ENCODE measurements at places on chromosomes 3 and 15. TPM values are rescaled to one million over a fixed set of nuclear protein-coding genes. Genes with fewer than 3 reads are reported as not detected.

DNA sequence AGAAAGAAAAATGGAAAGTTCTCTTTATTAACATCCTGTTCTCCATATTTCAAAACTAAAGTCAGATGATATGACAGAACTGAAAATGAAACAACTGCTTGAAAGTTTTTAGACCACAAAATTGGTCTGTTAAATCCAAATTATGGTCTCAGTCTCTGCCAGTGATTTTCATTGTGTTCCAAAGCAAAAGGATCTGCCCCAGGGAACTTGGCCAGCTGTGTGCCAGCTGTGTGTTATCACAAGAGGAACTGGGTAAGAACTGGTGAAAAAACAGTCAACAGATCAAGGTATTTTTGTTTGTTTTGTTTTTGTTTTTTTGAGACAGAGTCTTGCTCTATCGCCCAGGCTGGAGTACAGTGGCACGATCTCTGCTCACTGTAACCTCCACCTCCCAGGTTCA, 323.3 kb downstream of the CTNNB1 start:
- no peak overlapping the region for H3K27ac ChIP-seq
- no peak overlapping the region for H3K4me3 ChIP-seq
- H3K4me1 ChIP-seq = no peaks in the 10 kb centered on the region
- DNase-seq = no peak
- no peaks in the 10 kb centered on the region for H3K27me3 ChIP-seq

DNA sequence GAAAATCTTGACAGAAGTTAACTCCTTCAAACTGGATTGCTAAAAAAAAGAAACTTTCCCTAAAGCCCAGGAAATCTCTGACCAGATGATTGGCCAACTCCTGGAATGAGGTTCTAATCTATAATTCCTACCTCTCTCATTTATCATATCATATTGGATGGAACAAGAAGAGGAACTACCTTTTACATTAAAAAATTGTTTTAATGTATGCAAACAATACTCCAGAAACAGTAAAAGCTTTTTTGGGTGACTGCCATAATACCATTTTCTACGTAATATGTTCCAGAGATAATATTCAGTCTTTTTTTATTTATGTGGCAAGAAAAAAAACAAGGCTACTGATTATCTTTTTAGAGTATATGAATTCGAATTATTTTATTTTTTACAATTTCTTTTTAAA, 204.4 kb downstream of the TUSC7 start:
- DNase-seq = no peak
- H3K4me3 ChIP-seq = no peak overlapping the region
- no peak overlapping the region for H3K27ac ChIP-seq
- no peaks in the 10 kb centered on the region for H3K4me1 ChIP-seq

DNA sequence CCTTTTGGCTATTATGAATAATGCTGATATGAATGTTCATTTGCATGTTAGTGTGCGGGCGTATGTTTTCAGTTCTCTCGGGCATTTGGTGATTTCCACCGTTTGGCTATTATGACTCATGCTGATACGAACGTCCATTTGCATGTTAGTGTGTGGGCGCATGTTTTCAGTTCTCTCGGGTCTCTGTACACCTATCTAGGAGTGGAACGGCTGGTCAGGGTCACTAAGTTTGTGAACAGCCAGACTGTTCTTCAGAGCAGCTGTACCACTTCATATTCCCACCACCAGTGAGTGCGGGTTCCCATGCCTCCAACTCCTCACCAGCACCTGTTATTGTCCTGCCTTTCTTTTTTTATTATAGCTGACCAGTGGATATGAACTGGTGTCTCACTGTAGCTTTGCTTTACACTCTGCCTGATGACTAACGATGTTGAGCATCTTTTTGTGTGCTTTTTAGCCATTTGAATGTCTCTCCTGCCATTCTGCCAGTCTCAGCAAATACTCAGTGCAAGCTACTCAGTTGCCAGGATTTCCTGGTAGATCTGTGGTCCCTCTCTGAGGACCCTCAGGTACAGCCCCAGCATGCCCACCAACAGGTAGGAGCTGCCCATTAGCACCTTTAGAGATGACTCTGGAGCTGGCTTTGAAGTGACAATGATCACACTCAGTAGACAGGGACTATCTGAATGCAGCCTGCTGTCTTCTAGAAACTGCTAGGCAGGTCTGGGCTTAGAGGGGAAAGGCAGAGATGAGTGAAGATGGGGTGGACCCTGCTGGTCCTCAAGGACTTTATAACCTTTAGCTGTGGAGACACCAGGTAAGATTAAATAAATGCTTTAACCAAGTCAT, 141.1 kb downstream of the XXYLT1 start:
- H3K27ac ChIP-seq = no peak overlapping the region
- no peaks in the 10 kb centered on the region for H3K4me1 ChIP-seq
- DNase-seq = no peak
- no peaks in the 10 kb centered on the region for H3K27me3 ChIP-seq

DNA sequence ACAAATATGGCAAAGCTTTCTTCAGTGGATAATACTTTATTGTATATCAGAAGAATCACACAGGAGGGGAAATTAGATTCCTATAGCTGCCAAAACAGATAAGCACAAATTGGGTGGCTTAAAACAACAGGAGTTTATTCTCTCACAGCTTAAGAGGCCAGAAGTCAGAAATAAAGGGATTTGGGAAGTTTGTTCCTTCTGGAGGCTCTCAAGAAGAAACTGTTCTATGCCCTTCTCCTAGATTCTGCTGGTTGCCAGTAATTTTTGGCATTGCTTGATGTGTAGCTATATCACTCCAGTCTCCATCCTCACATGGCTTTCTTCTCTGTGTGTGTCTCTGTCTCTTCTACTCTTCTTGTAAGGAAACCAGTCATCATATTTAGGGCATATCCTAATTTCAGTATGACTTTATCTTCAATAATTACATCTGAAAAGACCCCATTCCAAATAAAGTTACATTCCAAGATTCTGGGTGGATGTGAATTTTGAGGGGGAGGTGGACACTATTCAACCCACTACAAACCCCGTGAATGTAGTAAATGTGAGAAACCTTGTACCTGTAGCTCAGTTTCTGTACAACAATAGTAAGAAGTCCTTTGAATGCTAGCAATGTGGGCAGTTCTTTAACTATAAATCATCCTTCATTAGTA, 22.2 kb upstream of the WNT7A start:
- H3K4me3 ChIP-seq = no peak overlapping the region
- H3K27ac ChIP-seq = no peak overlapping the region
- DNase-seq = no peak
- no peaks in the 10 kb centered on the region for H3K4me1 ChIP-seq
- no peaks in the 10 kb centered on the region for H3K27me3 ChIP-seq

DNA sequence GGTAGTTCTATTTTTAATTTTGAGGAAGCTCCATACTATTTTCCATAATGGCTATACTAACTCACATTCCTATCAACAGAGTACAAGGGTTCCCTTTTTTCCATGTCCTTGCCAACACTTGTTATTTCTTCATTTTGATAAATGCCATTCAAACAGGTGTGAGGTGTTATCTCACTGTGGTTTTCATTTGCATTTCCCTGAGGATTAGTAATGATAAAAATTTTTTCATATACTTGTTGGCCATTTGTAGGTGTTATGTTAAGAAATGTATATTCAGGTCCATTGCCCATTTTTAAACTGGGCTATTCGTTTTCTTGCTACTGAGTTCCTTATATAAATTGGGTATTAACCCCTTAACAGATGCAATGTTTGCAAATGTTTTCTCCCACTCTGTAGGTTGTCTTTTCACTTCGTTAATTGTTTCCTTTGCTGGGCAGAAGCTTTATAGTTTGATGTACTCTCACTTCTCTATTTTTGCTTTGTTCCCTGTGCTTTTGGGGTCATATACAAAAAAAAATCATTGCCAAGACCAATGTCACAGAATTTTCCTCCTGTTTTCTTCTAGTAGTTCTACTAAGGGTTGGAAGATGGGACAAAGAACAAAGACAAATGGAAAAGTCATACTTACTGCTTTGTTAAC, 11.0 kb upstream of the VPS39 start:
- no peaks in the 10 kb centered on the region for H3K27me3 ChIP-seq
- no peak for DNase-seq
- no peaks in the 10 kb centered on the region for H3K4me1 ChIP-seq
- no peak overlapping the region for H3K4me3 ChIP-seq
- H3K27ac ChIP-seq = no peak overlapping the region
- H3K36me3 ChIP-seq = peaks cover 29% of the 10 kb centered on the region

The AADACL2 gene
- not detected for total RNA-seq

DNA sequence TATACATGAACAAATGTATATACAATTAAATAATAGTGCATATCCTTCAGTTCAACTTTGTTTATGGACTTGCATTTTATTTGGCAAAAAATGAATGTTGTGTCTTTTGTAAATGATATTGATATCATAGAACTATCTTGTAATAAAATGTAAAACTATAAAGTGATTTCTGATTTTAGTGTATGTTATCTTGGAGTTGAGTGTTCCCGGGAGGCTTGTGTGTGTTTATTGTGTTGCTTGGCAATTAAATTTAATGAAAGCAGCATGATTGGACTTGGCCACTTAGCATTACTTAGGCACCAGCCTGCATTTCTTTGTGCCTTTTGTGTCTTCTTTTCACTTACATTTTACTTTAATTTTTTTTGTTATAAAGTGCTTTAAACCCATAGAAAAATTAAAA, 10.6 kb downstream of the ARHGEF26 start:
- no peak overlapping the region for H3K27ac ChIP-seq
- no peak for DNase-seq
- H3K27me3 ChIP-seq = no peaks in the 10 kb centered on the region
- H3K36me3 ChIP-seq = no peaks in the 10 kb centered on the region
- no peak overlapping the region for H3K4me3 ChIP-seq
- H3K4me1 ChIP-seq = no peaks in the 10 kb centered on the region

The AADAC gene
- total RNA-seq = not detected

All from CD8-positive, alpha-beta memory T cell (primary cell).